ENCODE measurements at places on chromosomes 2 and 18. TPM values are rescaled to one million over a fixed set of nuclear protein-coding genes. Genes with fewer than 3 reads are reported as not detected.

DNA sequence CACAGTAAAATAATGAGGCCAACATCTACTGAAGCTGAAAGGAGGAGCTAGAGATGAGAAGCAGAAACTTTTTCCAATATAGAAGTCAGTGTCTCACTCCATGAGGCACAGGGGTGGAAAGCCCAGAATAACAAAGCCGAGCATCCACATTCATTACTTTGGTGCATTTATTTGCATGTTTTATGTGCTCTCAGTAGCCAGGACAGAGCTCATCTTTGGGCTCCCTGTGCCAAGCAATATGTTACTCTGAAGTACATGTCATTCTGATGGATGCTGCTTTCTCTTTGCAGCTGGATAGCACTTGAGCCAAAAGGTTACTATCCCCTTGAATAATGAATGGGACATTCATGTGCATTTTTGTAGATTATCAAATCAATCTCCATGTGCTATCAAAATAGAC is 338.6 kb upstream of the SOX11 start:
- H3K4me3 ChIP-seq: no peak overlapping the region
- DNase-seq: no peak
- H3K27ac ChIP-seq: no peak overlapping the region
- H3K36me3 ChIP-seq: no peaks in the 10 kb centered on the region
- H3K4me1 ChIP-seq: no peaks in the 10 kb centered on the region

CYS1 gene
- total RNA-seq: 5.1 TPM

MERTK gene
- 6.6 TPM for total RNA-seq

CRACDL gene
- not detected for total RNA-seq

SH2D6 gene
- total RNA-seq: 2.1 TPM

DNA sequence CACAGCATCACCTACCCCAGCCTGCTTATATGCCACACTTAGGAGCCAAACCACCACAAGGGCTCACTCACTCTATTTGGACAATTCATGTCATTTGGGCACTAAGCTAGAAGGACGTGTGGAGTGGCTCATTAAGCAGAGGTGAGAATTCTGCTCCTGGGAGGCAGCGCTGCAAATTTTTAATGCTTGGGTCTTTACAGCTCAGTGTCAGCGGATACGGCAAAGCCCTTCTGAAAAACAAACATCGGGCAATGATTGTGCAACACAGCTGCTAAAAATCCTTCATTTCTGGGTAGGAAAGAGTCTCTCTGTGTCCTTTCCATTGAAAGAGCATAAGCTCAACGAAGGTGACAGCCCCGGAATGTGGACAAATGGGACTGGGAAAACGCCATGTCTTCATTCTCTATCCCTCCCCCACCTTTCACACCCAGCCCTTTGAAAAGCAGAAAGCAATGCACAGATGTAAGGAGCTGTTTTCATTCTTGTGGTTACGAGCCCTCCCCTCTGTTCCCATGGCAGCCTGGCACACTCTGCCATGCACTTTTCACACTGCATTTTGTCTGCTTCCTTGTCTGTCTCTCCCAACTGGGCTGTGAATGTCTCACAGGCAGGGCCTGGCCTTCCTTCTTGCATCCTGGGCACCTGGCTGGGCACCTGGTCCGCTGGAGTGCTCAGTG is 16.0 kb downstream of the TMEM177 start:
- H3K4me3 ChIP-seq: no peak overlapping the region
- H3K4me1 ChIP-seq: peaks cover 9% of the 10 kb centered on the region
- H3K27me3 ChIP-seq: peaks cover 3% of the 10 kb centered on the region
- H3K36me3 ChIP-seq: no peaks in the 10 kb centered on the region
- H3K27ac ChIP-seq: no peak overlapping the region
- DNase-seq: peak; percentile 76

- H3K4me3 ChIP-seq: no peak overlapping the region
- H3K27me3 ChIP-seq: no peaks in the 10 kb centered on the region
- no peak overlapping the region for H3K27ac ChIP-seq
Measured at GRCh38 chr2:143132355-143132754, 3.1 kb downstream of the ARHGAP15 start.

GRCh38 chr18:46097431-46097800 is 680 bp downstream of the ATP5F1A start:
- H3K4me1 ChIP-seq: peaks cover 3% of the 10 kb centered on the region
- peak overlapping the region; percentile 91 for H3K4me3 ChIP-seq
- peaks cover 4% of the 10 kb centered on the region for H3K36me3 ChIP-seq
- H3K27me3 ChIP-seq: no peaks in the 10 kb centered on the region
- H3K27ac ChIP-seq: peak overlapping the region; percentile 83

CD207 gene
- not detected for total RNA-seq

RAB6C gene
- total RNA-seq: not detected
